Skeletal muscle cell (primary cell): ENCODE measurements at places on chromosomes 7 and 10.

GRCh38 chr7:45457591-45457990 lies 116.6 kb upstream of the ADCY1 start:
- DNase-seq = no peak

DNA sequence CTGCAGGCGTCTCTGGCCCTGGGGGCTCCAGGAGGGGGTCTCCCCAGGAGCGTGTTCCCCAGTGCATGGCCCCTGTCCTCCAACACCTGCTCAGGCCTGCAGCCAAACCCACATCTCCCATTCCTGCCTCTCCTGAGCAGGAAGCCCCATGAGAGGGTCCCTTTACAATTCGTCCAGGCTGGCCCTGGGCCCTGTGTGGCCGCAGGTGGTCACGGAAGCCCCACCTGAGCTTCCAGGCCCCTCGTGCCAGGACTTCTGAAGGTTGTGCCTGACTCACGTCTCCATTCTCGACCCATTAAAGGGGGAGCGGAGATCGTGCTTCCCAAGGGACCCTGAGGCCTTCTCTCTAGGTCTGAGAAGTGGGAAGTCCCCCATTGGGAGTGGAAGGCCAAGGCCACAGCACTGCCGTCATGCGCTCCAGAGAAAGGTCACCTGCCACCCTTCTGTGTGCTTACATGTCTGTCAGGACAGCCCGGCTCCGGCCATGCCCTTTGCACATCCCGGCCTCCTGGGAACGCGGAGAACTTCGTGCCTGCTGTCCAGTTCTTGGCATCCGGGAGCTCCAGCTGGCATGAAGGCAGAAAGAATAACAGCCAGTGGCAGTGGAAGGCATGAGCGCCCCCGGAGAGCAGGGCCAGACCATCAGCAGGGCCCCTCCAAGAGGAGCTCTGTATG lies 382.3 kb downstream of the DNAJB6 start:
- no peak for DNase-seq

- DNase-seq = no peak
Observed at GRCh38 chr10:71597821-71598498, 121.6 kb downstream of the C10orf105 start.

- DNase-seq = peak; percentile 50
Observed at GRCh38 chr7:105589356-105590077, 8.2 kb upstream of the EFCAB10 start.

GRCh38 chr7:36205803-36206202 lies 52.7 kb downstream of the EEPD1 start:
- no peak for DNase-seq

GRCh38 chr10:51224671-51225161 lies 150.4 kb downstream of the PRKG1 start:
- peak; percentile 92 for DNase-seq

- no peak for DNase-seq
Observed at GRCh38 chr10:52409928-52410327, 95.8 kb downstream of the DKK1 start.

- no peak for DNase-seq
Observed at GRCh38 chr7:158047391-158048059, 540.1 kb downstream of the PTPRN2 start.

DNA sequence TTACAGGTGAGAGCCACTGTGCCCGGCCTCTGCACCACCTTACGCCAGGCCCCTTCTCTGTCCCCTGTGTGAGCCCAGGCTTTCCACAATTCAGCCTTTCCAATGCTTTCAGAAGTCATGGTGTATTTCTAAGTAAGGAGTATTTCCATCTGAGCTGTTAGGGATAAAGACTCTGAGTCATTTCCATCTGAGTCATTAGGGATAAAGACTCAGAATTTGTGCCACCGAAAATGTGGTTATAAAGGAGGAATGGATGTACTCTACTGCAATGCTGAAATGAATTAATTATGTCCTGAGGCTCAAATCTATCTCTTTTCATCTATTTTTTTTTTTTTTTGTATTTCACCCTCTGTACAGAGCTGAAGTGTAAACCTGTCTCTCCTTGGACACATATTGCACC lies 84.0 kb downstream of the GATA3 start:
- DNase-seq = no peak

DNA sequence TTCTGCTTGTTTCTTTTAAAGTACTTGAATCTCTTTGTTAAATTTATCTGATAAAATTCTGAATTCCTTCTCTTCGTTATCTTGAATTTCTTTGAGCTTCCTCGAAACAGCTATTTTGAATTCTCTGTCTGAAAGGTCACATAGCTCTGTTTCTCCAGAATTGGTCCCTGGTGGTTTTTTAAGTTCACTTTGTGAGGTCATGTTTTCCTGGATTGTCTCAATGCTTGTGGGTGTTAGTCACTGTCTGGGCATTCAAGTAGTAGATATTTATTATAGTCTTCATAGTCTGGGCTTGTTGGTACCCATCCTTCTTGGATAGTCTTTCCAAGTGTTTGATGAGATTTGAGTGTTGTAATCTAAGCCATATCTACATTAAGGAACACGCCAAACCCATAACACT lies 1060.6 kb downstream of the LRMDA start:
- DNase-seq = peak; percentile 80

DNA sequence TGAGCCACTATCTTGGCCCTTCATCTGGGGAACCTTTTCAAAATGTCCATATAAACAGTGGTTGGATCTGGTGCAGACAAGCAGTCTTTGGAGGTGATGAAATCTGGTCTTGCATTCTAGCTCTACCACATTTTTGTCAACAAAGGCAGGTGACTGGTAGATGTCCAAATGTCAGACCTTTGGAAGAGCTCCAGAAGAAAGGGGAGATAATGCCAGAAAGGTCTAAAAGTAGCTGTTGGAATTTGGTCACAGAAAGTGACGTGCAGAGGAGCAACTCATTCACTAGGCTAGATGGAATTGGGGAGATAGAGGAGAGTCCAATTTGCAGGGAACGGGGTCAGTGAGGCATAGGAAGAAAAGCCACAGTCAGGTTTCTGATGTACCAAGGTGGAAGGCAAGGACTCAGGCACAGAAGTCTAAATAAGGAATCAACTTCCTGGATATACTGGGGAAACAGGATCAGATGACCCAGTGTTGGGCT lies 36.4 kb upstream of the WAC start:
- no peak for DNase-seq

GRCh38 chr10:12081470-12081869 lies 12.7 kb downstream of the DHTKD1 start:
- DNase-seq = no peak

DNA sequence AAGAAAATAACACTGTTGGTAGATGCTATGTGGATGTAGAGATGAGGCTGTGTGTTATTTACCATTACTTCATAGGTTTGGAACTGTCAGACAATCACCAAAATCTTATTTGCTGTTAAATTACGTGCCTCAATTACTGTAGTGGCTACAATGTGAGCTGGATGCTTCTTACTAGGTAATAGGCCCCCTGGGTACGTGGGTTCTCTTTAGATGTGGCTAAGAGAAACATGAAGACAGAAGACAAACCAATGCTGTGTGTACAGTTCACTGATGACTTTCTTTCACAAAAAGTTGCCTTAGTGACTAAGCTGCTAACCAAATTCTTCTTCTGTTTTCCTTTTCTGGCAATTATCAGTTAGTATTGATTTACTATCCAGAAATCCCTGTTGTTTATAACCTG lies 144.6 kb downstream of the SEMA3E start:
- DNase-seq = no peak

DNA sequence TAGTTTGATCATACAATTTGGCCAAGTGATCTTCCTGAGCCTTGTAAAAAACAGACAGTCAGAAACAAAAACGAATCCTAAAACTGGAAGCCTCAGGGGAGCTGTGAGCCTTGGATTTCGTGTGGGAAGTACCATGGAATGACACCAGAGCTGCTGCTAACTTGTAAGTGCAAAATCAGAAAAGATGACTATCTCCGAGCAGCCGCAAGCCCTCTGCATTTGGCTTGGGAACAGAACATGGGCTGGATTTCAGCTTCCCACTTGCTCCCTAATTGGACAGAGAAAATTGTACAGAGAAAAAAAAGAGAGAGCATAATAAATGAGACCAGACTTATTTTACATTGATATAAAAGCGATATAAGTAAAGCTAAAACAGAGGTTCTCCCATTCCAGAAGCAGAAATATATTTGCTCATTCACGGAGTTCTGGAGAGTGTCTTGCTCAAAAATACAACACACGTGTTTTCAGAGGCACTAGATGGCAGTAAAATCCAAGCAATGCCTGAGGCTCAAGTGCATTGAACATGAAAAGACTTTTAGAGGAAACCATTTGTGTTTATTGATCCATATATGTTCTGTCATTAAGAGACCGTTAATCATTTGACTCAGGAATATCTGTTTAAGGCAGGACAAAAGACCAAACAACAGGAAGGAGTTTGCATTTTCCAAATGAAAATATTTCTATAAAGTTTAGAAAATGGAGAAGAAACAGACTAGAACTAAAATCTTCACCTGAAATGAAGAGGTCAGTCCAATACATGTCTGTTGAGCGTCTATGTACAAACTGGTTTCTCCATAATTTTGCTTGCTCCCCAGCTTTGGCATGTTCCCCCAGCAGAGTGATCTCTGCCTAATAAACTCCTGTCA lies 78.3 kb upstream of the SLC26A5 start:
- DNase-seq = peak; percentile 4

DNA sequence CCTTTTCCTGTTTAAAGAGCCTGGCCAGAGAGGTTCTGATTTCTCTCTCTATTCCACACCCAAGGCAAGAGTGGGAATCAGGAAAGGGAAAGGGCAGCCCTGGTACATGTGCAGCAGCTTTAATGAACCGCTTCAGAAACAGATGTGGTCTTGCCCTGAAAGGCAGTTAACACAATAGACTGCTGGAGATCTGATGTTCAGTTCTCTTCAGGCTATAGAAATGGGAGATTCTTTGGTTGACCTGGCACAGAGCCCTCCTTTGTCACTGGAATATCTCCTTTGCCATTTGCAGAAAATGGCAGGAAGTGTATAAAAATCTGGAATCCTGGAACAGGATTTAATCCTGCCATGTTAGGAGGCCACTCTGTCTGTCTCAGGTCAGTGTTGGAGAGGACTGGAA lies 36.3 kb upstream of the EXOC6 start:
- no peak for DNase-seq

- DNase-seq = no peak
Observed at GRCh38 chr10:36344240-36345174, 702.4 kb upstream of the FZD8 start.

DNA sequence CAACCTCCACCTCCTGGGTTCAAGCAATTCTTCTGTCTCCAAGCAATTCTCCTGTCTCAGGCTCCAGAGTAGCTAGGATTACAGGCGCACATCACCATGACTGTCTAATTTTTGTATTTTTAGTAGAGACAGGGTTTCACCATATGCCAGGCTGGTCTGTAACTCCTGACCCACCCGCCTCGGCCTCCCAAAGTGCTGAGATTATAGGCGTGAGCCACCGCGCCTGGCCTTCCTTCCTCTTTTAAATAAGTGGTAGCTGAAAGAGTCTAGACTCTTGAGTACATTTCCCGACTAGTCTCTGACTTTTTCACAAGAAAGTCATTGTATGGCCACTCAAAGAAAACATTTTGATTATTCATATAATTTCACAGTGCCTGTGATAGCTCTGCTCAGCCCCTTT lies 636.2 kb upstream of the ANKRD30A start:
- no peak for DNase-seq

DNA sequence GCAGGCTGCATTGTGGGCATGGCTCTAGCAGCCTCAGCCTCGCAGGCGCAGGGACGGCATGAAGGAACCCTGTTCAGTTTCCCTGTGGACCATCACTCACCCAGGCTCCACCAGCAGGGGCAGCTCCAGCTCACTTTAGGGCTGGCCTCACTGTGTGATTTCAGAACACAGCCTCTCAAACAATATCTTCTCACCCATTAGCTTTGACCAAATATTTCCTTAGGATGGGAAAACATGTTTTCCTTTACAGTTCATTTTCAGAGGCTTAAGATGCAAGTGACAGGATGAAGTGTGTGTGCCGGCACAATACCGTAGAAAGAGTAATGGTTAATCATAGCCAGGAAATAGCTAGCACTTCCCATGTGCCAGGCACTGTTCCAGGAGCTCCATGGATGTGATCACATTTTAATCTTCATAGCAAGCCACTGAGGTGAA lies 58.2 kb downstream of the LANCL2 start:
- no peak for DNase-seq

- no peak for DNase-seq
Observed at GRCh38 chr10:11743461-11744338, 1.5 kb downstream of the ECHDC3 start.

DNA sequence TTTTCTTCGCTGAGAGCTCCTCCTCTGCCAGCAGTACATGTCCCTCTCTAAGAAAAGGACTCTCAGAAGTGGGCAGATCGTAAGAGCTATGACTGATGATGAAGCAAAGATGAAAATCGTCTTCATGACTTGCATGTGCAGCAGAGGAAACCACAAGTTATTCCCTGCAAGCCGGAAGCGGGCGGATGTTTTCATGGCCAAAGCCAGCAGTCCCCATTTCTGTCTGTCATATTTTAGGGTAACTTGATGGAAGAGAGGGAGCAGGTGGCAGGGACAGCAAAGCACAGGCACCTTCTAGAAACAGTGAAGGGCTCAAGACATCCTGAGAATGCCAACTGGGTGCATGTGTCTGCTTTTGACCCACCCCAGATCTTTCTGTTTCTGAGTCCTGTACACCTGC lies 19.9 kb downstream of the KLF6 start:
- no peak for DNase-seq

DNA sequence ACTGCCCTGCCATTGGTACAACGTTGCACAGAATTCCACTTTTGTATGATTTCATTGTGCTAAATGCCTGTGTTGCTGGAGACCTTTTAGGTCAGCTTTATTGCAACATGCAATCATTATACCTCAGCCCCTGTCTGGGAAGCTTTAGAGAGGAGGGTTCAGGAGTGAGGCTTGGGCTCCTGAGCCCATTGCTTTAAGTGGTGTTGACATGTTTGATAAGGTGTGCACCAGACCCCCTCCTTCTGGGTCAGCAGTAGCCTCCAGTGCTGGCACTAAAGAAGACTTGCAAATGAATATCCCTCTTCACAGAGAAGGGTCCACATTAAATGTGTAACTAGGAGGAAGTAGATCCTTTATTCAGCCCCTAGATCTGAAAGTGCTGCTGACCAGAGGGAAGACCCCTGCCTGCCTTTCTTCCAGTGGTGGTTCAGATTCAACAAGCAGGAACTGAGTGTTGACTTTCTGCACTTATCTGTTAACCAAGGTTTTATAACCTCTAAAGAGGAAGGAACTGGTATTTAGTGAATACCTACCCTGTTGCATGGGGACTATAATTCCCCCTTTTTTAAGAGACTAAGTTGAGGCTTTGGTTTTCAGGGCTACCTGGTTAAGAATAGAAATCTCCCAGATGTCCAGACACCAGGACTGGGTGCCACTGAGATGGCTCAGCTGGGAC lies 369.4 kb upstream of the IGFBP3 start:
- DNase-seq = no peak

- DNase-seq = no peak
Observed at GRCh38 chr7:142175594-142175993, 64.1 kb downstream of the MGAM2 start.

DNA sequence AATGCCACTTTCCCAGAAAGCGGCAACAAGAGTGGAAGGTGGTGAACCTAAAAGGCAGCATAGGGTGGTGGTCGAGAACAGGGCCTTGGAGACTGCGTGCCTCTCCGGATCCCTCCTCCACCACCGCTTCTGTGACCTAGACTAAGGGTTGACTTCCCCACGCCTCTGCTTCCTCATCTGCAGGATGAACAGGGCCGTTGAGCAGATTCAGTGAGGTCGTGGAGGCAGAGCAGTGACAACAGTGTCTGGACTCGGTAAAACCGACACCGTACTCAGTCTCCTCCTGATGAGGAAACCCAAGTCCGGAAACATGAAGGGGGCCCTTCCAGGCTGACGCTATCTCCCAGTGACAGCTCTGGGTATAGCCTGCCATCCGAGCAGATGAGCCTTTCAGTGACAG lies 162.6 kb downstream of the CELF2 start:
- no peak for DNase-seq
